ENCODE measurements at places on chromosomes 6 and 20.
A peak's percentile ranks its signal among the peaks of the same experiment; 100 is the strongest.

DNA sequence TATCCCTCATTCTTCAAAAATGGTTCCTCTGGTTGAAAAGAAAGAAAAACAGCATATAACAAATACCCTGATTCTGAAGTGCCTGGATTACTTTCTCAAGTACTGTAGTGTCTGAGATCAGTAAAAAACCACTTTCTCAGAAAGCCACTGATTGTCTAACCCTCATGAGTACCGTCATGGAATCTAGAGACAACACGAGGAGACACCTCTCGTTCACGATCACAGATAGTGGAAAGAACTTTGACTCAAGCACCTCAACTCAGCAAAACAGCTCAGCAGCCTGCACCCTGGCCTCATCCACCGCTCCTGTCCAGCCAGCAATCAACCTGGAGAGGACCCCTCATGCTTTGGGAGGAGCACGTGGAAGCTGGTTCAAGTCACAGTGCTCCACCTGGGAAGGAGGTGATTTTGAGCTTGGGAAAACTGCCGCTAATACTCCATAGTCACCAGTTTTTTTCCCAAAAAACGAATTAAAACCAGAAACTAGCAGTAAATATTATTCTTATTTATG lies 1.0 kb downstream of the SCML4 start:
- DNase-seq, result no peak

GRCh38 chr6:73784726-73785505 lies 88.9 kb downstream of the CD109 start:
- no peak for DNase-seq

DNA sequence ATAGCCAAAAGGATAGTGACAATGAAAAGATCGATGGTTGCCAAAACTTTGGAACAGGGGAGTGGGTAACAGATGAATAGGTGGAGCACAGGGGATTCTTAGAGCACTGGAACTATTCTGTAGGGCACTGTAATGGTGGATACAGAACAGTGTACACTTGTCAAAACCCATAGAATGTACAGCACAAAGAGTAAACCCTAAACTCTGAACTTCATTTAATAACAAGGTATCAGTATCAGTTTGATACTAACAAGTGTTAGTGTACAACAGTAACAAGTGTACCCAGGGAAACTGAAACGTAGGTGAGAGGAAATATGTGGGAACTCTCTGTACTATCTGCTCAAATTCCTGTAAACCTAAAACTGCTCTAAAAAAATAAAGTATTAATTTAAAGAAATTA lies 179.2 kb downstream of the HACE1 start:
- DNase-seq, result no peak

DNA sequence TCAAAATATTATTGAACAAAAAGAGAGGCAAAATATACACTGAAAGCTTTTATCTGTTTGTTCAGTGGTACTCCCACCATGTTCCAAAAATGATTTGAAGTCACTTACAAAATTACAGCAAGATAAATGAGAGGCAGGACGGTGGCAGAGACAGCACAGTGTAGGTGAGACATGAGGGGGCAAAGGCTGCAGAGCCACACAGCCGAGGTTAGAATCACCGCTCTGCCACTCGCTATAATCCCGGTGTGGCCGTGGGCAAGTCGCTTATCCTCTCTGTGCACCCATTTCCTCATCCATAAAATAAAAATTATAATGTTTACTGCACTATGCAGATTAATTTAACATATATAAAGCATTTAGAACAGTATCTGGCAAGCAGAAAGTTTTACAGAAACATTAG lies 140.1 kb upstream of the BEND6 start:
- no peak for DNase-seq

- DNase-seq, result no peak
These were observed 315.7 kb upstream of the NT5E start for GRCh38 chr6:85134172-85134571.

GRCh38 chr6:105485456-105485855 lies 82.6 kb upstream of the PREP start:
- DNase-seq, result no peak

DNA sequence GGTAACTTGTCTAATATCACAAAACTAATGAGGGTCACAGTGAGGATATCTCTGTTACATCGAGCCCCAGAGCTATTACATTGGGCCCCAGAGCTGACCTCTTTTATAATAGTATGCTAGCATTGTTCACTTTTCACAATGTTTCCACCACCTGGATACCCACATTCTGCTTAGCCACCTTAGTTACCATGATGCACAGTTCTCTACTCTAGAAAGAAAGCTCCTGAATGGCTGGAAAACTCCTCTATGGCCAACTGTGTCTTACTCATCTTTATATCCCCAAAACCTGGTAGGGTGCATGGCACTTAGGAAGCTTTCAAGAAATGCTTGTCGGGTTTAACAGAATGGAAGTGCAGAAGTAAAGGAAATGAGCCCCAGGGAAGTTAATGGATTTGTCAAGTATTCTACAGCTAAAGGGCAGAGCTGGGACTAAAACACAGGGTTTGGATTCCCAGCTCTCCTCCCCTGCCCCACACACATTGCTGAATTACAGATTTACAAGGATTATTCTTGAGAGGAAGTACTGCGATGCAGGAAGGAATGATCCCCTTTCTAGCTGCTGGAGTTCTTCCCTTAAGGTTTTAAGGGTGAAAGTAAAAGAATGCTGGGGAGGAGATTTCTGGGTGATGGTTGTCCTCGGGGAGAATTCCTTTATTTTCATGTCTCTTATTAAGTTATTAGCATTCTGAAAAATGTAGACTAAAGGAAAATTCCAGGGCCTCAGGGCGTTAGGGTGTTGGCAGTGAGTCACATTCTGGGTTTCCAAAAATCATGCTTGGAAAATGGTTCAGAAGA lies 16.1 kb upstream of the HINT3 start:
- no peak for DNase-seq

DNA sequence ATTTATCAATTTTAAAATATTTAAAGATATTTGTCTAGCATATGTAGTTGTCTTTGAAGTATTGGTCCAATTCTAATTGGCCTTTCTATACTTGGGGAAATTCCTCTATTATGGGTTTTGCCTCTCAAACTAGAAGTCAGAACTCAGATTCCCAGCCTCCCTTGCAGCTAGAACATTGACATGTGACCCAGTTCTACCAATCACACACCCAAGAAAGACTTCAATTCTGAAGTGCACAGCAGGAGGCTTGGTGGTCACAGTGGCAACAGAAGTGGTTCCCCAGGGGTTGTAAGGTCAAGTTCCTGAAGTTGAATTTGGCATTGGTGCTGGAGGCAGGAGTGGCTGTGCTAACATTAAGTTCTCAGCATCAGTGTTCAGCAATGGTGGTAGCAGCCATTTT lies 14.8 kb upstream of the FKBP5 start:
- no peak for DNase-seq

DNA sequence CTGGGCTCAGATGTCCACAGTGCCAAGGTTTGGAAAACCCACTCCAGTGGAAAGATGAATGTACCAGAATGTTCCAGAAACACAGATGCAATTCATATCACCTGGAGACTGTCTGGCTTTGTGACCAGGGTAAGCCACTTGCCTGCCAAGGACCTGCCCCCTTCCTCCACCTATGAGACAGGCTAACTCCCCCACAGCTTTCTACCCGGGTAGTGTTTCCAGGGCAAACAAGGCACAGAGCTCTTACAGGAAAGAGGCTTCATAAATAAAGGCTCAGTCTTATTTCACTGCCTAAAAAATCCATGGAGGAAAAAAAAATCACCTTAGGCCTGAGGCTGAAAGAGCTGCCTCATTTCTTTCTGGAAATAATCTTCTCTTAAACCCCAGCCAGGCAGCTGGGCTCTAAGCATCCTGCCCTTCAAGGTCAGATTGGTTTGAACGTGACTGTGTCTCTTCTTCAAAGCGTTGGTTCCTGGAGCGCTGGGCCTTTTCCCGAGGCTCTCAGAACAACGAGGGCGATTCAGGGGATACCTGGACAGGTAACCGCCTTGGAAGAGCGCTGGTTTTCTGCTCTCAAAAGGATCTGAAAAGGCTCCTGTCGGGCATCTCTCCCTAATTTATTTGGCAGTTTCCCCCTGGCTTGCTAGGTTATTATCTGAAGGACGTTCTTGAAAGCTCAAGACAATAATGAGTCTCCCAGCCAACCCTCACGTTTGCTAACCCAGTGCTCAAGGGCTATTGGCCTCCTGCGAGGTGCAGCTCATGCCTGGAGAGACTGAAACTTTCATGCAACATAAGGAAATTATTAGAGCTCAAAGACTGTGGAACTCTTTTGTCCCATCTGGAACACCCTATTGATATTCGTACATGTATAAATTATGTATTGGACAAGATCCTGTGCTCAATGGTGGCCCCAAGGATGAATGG lies 199.2 kb upstream of the PMEPA1 start:
- peak; percentile 59 for DNase-seq

- no peak for DNase-seq
These were observed 42.4 kb downstream of the TNFRSF21 start for GRCh38 chr6:47267301-47267700.

GRCh38 chr6:169949511-169950097 lies 198.2 kb downstream of the ERMARD start:
- DNase-seq, result no peak

- no peak for DNase-seq
These were observed 75.0 kb downstream of the IRF4 start for GRCh38 chr6:466564-466963.

DNA sequence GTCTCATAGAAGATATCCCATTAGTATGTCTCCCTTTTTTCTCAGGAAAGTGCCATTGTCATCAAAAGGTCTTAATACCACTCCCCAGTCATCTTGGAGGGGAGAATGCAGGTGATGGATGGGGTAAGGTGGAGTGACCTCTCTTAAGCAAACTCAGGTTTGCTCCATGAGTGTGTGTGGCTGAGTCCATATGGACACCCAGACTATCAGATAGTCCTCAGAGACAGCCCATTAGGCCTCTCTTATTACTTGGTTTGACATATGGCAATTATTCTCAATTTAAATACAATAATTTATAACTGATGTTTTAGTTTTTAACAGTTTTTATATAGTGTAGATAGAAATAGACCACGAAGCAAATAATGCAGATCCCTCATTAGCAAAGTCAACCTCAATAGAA lies 23.2 kb downstream of the LAMA4 start:
- DNase-seq, result no peak
